NB4 (cell line): ENCODE measurements at places on chromosomes 4 and X.

DNA sequence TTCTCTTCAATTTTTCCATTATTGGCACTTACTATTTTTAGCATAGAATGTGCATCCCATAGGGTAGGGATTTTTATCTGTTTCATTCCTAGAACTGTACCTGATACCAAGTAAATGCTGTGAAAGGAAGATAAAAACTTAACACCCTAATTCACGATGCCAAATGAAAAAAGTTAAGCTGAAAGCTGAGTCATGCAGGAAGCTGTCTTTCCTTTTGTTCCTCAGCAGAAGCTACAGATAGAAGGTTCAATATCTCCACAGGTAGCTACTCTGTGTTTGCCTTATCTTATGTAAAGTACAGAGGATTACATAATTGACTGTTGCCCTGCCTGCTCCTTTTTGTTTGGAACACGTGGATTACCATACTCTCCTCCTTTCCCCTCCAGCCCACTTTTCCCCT is 77.0 kb downstream of the LRP2BP start:
- DNase-seq, result peak; percentile 49

DNA sequence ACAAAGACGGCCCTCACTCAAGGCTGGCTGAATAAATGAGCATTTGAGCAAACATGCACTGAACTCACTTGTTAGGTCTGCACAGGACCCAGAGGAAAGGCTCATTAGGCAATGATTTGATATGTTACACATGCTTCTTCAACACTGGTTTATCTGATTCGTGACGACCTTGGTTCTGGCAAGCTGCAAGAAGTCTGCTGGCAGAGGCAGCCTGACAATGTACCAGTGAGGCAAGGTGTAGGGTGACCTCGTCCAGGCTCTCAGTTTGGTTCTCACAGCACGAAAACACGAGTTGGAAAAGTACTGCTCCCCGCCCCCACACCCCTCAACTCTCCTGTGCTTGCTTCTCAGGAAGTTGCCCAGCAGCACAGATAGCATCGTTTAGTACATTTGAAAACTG is 63.1 kb upstream of the CITED1 start:
- no peak for DNase-seq

- DNase-seq, result no peak
Observed at GRCh38 chr4:183888564-183888963, 16.5 kb upstream of the STOX2 start.

DNA sequence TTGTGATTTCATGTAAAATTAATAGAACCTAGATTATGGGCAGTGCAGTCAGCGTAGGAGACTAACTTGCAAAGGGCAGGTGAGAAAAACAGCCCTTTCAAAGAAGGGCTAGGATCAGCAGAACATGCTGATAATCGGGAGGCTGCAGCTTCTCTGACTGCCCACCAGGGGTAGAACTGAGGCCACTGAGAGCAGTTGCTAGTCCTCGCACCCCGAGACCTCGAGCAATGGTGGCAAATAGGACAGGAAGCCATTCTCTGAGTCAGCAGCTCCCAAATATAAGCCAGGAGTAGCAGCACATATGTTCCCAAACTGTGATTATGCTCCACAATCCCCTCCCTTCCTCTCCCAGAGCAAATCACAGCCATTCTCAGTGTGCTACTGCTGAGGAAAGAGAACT is 186.5 kb downstream of the MSL3 start:
- peak; percentile 26 for DNase-seq

GRCh38 chr4:151043803-151044515 is 28.9 kb upstream of the LRBA start:
- DNase-seq, result no peak

DNA sequence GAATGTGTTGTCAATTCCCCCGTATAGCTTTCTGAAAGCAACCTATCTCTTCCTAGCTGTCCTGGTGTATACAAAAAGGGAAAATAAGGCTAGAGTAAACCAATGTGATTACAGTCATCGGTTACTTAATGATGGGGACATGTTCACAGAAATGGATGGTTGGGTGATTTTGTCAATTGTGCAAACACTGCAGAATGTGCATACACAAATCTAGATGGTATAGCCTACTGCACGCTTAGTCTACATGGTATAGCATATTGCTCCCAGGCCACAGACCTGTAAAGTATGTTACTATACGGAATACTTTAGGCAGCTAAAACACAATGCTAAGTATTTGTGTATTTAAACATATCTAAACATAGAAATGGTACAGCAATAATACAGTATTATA is 5.1 kb downstream of the DTHD1 start:
- DNase-seq, result no peak

GRCh38 chr4:176303938-176304337 is 15.8 kb upstream of the SPCS3 start:
- no peak for DNase-seq
